ENCODE measurements at places on chromosomes 5 and 9.
A peak's percentile ranks its signal among the peaks of the same experiment; 100 is the strongest.

GRCh38 chr9:88538311-88539085, 3.5 kb downstream of the NXNL2 start:
- no peak for DNase-seq

- no peak for DNase-seq
Observed at GRCh38 chr5:136132087-136132486, 558 bp upstream of the SMAD5 start.

DNA sequence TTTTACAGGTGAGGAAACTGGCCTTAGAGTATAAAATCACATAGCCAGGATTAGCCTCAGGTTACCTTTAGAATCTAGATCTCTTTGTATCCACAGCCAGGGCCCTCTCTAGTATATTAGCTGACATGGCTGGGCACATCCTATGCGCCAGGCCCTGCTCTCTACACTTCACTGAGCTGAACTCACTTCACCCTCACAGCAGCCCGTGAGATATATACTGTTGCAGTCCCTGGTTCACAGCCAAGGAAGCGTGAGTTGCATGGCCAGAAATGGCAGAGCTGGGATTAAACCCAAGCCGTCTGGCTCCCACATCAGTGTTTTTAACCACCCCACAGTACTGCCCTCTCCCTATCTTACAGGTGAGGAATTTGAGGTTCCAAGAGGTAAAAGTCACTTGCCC, 58.4 kb downstream of the DAB2IP start:
- DNase-seq, result peak; percentile 21

DNA sequence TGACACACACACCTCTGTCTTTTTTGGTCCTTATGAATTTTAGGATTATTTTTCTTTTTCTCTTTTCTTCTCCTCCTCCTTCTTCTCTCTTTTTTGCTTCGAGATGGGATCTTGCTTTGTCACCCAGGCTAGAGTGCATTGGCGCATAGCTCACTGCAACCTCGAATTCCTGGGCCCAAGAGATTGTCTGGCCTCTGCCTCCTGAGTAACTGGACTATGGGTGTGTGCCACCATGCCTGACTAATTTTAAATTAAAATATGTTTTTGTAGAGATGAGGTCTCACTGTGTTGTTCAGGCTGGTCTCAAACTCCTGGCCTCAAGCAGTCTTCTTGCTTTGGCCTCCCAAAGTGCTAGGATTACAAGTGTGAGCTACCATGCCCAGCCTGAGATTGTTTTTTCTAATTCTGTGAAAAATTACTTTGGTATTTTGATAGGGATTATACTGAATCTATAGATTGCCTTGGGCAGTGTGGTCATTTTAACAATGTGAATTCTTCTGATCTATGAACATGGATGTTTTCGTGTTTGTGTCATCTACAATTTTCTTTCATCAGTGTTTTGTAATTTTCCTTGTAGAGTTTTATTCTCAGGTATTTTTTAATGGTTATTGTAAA, 7.7 kb downstream of the AHRR start:
- DNase-seq, result no peak

GRCh38 chr9:117696154-117696553, 8.0 kb upstream of the TLR4 start:
- DNase-seq, result no peak

All from LNCaP clone FGC (cell line).